ENCODE measurements at places on chromosomes 1 and 21. TPM values are rescaled to one million over a fixed set of nuclear protein-coding genes. Genes with fewer than 3 reads are reported as not detected.

Gene IGSF21
- not detected for total RNA-seq

Gene RNF223
- not detected for total RNA-seq

Gene HTR6
- total RNA-seq = not detected

Gene CD160
- not detected for total RNA-seq

Gene UBASH3A
- total RNA-seq = not detected

Gene CD2
- total RNA-seq = 0.35 TPM

Gene OR6K2
- not detected for total RNA-seq

Gene UBL4B
- not detected for total RNA-seq

Gene WNT4
- 7.9 TPM for total RNA-seq
